ENCODE measurements at places on chromosomes 13 and 19.

DNA sequence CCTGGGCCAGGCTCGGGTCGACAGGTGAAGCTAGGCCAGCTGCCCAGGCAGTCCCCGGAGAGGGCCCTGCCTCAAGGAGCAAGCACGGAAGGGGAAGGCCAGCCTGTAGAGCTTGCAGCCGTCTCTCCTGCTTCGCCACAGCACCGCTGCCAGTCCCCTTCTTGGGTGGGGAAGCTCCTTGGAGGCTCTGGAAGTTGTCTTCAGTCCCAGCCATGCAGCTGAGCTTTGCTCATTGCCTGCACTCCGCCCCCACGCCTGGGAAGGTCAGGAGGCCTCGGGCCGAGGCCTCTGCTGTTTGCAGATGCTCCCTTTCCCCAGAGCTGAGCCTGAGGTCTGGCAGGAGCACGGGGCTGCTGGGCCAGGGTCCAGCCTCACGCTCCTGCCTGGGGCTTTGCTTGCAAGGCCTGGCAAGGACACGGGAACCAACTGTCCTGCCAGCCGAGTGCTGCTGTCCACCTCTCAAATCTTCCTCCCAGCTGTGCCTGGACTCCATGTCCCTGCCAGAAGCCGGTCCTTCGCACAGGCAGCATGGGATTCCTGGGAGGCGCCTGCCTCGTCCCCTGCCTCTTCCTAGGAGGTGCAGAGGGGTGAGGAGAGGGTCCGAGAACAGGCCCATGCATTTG is 13.3 kb downstream of the PLEKHF1 start:
- DNase-seq = no peak

GRCh38 chr13:51576754-51577153 is 7.5 kb upstream of the WDFY2 start:
- DNase-seq = no peak

DNA sequence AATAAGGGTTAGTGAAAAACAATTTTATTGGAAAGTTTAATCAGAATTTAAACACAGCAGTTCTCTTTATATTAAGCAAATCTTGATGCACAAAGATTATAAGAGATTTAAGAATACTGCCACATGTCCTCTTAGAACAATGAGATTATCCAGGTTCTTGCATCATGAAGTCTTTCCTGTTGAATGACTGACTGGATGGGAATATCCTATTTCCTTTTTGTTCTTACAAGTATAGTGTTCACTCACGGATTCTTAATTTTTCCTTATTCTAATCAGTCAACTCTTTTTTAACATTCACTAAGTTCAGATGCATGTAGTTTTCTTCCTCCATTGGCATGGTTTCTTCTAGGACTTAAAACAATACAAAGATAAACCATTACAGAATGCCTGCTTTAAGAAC is 10.1 kb downstream of the URI1 start:
- DNase-seq = peak; percentile 26

DNA sequence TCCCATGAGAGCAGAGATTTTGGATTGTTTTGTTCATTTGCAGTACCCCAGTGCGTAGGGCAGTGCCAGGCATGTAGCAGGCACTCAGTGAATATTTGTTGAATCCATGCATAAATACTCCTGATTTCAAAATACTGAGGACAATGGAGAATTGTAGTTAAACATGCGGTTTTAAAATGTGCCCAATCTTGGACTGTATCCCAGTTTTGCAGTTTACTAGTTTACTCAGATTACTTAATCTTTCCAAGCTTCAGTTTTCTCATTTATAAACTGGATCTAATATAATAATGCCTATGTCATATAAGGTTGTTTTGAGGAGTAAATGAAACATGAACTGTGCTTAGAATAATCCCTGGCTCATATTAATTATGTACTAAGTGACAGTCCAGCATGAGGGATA is 39.0 kb downstream of the RCBTB2 start:
- DNase-seq = peak; percentile 24

- DNase-seq = peak; percentile 72
These were observed 2.7 kb upstream of the CAPNS1 start for GRCh38 chr19:36136964-36137686.

- DNase-seq = no peak
These were observed 17.0 kb downstream of the RBM26 start for GRCh38 chr13:79389026-79389425.

GRCh38 chr19:10293637-10294367 is 4.0 kb downstream of the ICAM5 start:
- DNase-seq = no peak

DNA sequence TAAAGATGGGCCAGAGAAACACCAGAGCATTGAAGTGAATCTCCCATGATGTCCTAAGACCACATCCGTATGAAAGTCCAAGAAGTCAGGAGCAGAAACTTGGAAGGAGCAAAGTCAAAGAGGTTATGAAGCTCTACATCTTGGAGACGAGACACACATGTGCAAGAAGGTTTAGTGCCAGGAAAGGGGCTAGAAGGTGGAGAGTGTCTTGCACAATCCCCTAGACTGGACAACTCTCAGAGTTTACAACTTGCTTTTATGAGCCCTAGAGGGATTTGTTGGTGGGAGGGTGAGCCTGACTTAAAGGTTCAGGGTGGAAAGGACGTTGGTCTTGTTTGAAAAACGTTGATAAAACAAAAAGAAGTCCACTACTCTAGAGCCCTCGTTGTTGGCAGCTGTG is 150.6 kb downstream of the GPC6 start:
- no peak for DNase-seq

DNA sequence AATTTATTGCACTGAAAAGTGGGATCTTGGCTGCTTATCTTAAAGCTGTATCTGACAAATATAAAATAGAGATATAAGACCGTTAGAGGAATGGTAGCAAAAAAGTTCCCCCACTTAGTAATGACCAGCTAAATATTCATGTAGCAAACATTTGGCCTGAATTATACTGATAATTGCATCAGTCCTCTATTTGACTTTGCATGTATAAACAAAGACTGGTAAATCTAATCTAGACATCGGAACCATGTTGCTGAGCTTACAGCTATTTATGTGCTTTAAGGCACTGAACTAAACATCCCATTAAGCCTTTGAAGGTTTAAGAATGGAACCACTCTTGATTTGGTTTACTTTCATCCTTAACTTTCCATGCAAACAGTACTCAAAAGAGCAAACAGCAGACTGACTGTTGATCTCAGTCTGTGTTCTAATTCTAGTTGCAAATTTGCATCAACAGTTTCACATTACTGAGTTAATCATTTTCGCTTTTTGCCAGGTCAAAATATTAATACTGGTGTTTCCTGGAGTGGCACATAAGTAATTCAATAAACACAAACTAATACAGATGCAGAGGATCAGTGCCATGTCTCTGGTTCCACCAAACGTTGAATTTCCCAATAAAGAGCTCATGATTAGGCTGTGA is 203.5 kb upstream of the HTR2A start:
- DNase-seq = no peak

GRCh38 chr13:44934724-44935123 is 54.5 kb downstream of the NUFIP1 start:
- DNase-seq = peak; percentile 59

DNA sequence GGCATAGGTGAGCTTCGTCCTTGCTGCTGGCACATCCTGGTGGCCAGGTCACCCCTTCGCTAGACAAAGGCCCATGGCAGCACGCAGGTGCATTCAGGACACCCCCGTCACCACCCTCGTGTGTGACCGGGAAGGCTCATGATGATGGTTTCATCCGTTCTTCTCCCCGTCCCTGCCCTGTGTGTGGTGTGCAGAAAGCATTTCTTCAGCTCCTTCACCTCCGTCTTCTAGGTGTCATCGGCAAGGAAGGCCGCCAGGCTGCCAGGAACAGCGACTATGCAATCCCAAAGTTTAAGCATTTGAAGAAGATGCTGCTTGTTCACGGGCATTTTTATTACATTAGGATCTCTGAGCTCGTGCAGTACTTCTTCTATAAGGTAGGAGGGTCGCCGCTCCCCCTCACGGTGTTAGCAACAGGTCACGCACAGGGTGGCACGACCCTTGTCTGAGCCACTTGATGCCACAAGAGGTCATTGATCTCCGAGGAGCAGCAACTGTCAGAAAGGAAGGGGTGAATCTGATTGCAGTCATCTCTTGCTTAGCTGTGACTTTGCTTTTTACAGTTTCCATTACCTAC is 111.0 kb upstream of the MCF2L start:
- DNase-seq = no peak

DNA sequence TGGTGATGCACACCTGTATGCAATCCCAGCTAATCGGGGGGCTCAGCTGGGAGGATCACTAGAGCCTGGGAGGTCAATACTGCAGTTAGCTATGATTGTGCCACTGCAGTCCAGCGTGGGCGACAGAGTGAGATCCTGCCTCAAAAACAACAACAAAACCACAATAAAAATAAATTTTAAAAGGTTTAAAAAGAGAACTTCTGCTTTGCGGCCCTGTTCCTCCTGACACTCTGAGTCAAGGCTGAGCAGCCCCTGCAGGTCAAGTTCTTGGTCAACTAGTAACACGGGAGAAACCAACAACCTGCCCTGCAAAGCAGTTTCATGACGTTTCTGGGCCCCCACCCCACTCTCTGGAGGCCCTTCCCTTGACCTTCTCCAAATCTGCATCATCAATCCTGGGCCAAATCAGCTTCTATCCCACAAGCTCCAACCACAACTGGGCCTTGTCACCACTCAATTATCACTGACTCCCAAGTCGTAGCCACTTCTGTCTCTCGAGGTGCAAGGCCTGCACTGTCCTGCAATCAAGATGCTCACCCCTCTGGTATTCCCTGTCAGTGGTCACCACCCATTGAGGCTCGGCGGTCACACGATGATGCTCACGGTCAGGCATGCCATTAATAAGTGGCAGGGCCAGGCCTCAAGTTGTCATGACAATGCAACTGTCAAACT is 7.5 kb downstream of the ELAVL1 start:
- no peak for DNase-seq

GRCh38 chr19:40147693-40148347 is 43.4 kb upstream of the MAP3K10 start:
- DNase-seq = peak; percentile 83

DNA sequence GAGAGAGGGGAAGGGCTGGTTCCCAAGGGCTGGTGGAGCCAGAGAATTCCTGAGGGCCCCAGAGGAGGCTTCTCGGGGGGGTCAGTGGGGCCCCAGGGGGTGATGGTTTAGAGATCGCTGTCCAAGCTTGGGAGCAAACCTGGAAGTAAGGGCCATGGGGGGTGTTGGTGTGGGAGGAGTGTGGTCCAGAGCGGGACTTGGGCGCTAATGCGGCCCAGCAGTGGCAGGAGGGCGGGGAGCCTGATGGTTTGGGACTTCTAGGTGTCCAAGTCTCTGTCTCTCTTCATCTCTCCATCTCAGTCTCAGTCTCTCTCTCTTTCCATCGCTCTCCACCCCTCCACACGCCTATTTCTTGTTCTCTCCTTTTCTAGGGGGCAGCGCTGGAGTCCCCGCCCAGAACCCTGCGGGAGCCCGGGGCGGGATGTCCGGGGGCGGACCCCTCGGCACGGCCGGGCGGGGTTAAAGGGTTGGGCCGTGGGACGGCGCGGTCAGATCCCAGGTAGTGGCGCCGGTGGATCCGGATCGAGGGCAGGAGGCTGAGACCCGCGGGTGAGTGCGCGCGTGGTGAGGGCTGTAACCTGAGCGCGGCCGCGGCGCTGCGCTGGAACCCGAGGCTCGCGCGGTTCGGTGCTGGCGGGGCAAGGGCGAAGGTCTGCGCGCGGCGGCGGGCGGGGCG is at the start of gene CYP4F22:
TSS of gene CYP4F22 (plus strand) at position 491 of the 676 bp plus-strand sequence. CDS start 16,812 bp downstream, outside the sequence.
- DNase-seq = no peak

DNA sequence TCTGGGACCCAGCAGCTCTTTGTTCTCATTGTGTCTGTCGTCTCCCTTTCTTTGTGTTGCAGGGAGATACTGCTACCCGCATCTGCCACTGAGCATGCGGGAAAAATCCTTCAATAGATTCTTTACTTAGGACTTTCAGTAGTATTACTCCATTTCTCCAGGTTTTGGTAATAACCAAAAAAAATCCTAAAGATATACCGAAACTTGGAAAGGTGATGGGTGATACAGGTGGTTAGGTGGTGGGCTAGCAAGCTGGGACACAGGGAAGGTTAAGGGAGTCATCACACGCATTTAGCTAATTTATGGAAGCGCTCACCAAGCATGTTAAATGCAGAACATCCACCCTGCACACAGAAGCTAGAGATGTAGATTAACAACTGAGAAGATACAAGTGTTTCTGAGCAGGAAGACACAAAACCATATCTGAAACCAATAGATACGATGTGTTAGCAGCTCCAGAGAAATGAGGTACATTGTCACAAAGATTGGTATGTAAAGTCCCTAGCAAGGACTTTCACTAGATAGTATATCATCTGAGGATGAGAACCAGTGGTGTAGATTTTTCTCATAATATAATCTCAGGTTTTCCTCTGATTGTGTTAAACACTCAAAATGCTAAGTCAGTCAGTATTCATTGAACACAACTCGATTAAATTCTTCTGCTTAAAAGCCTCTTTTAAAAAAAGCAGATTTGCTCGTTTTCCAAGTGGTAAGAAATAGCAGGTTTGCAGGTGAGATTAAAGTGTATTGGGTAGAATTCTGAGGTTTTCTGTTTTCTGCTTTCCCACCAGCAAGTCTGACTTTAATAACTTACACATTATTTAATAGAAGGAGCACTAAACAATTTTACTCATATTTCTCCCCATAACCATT is 1.2 kb upstream of the SLAIN1 start:
- DNase-seq = no peak

DNA sequence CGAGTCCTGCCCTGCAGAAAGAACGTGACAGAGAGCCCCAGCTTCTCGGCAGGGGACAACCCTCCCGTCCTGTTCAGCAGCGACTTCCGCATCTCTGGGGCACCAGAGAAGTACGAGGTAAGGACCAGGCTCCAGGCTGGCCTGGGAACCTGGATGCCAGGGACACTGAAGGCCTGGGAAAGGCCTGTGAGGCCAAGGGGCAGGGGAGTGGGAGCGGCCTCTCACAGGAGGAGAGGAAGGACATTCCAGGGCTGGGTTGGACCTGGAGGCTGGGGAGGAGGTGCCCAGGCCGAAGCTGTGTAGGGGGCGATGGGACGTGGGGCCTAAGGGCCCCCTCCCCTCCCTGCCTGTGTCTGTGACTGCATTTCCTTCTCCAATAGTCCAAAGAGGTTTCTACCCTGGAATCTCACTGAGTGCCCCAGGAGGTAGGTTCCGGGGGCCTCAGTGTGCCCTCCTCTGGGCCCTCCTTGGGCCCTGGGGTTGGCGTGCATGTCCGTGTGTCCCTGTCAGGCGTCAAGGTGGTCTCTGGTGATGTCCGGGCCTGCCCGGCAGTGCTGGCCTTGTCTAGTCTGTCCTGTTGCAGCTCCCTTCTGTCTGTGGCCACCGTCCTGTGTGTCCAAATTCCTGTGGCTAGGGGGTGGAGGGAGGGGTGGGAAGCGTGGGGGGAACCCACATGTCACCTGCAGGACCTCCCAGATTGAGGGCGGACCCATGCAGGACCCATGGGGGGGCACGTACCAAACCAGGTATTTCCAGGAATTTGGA is 16.9 kb upstream of the CD22 start:
- DNase-seq = no peak

- DNase-seq = no peak
These were observed 140.2 kb downstream of the NUFIP1 start for GRCh38 chr13:44848920-44849676.

DNA sequence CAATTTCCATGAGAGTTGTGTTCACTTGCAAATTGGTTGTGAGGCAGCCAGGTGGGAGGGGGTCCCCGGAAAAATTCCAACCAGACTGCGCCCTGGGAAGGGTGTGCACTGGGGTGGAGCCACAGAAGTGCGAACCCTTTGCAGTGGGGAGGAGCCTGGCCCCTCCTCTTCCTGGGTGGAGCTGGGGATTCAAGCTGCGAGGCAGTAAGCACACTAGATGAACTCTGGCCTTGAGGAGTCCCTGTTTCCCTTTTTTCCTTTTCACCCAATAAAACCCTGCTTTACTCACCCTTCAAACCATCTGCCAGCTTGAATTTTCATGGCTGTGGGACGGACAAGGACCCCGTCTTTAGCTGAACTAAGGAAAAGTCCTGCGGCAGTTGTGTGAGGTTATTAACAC is 31.0 kb upstream of the MBNL2 start:
- DNase-seq = no peak

All from fibroblast of the aortic adventitia (primary cell).